ENCODE measurements at places on chromosomes 7 and 10.

DNA sequence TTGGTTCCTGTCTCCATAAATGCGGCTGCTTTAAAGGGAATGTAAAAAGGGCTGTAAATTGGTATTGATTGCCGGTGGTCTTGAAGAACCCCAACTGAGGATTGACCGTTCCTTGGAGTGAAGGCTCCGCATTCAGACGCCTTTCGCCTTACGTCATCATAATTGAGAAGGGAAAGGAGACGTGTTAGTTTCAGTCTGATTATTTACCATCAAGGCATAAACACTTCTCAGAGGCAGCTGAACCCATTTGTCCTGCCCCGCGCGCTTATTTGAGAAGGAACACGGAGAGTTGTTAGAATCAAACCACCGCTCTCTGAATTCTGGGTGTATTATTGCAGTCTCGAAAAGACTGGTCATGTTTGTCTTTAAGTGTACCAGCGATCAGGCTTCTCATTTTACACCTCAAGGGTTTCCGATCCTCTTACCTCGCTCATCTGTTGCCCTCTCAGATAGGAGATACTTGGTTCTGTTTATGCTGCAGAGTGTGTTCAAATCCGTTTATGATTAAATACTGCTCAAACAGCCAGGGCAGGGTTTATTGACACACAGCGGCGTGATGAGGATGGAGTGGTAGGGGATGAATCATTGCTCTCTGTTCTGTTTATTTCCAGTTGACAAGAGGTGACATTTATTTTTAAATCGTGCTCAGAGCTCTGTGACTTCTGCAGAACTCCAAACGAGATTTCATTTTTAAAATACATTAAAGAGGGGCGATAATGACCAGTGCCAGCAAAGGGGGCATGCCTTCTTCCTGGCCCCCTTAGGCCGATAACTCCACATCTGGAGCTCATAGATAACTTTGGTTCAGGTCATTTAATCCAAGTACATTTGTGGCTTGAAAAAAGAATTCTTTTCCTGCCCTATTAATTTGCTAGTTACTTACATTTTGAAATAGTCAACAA is 30.4 kb downstream of the FOXK1 start:
- DNase-seq = no peak

GRCh38 chr10:11871466-11871865 is 48.3 kb downstream of the PROSER2 start:
- no peak for DNase-seq

GRCh38 chr7:127900141-127900540 is 131.1 kb downstream of the LRRC4 start:
- DNase-seq = no peak

DNA sequence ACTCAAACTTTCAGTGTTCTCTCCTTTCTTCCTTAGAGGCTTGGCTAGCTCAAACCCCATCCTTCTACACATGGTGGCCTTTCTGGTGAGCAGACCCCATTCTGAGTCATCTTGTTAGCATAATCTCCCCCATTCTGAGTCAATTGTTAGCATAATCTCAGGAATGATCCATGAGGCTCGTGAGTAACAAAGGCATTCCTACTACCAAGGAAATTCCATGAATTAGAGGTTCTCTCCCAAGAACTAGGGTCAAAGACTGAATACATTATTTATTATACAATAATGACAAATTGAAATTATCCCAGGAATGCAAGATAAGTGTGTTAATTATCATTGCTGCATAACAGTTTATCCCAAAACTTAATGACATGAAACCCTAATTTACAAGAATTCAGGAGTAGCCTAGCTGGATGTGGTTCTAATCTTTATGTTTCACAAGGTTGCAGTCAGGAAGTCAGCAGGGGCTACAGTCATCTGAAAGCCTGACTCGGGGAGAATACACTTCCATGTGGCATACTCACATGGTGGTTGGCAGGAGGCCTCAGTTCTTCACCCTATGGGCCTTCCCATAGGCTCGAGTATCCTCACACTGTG is 100.2 kb downstream of the MMRN2 start:
- DNase-seq = no peak

- DNase-seq = no peak
These were observed 602.7 kb upstream of the NRP1 start for GRCh38 chr10:33937036-33937730.

GRCh38 chr10:103102195-103102594 is 90.9 kb downstream of the NT5C2 start:
- DNase-seq = no peak

GRCh38 chr7:29748286-29749099 is 57.8 kb upstream of the WIPF3 start:
- DNase-seq = no peak

DNA sequence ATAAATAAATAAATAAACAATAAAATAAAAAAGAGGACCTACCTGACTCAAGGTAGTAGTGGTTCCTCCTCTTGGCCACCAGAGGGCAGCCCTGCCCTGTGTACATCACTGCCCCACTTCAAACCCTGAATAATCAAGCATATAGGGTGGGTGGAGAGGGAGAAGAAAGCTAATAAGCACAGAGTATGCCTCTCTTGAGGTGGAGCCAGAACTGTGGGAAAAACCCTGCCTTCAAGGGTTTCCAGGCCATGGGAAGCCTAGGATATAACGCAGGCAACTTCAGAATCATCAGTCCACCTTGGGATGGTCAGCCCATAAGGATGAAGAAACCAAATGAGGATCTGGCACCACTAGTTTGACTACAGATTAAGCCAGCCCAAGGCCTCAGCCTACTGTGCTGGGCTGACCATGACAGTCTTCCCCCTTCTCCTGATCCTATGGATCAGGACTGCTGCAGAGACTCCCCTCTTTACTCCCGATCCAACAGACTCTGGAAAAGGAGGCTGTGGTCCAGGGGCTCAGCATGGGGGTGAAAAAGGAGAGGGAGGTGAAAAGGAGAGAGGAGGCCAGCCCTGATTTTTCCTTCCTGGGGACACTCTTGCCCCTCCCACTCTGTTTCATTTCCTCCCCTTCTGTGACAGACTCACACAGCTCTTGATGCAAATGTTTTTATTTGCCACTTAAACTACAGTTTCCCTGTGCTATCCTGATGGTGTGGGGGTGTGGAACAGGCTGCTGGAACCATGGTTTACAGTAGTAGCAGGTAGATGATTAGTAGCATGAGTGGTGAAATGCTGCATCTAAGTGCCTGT is 10.1 kb downstream of the AVPI1 start:
- DNase-seq = no peak

DNA sequence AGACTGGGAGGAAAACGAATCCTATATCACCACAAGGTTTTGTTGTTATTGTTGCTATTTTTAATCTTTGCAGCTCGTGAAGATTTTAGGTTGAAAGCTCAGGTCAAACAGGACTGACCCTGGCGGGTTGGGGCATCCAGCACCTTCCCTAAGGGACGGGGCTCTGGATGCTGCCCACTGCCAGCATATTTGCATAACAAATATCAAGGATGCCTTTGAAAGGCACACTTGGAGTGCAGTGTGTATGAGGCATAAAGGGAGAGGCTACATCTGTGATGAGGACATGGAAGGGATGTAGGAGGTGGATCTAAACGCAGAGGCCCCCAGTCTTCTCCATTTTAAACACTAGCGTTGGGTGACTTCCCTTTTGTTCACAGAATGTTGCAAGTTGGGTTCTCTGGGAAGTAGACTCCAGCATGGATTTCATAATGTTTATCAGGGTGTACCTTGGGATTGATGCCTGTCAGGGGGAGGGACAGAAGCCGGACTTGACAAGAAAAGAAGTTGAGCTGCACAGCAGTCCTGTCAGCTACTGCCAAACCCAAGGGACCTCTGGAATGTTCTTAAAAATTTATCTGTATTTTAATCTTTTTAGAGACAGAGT is 181.1 kb upstream of the IMMP2L start:
- no peak for DNase-seq

DNA sequence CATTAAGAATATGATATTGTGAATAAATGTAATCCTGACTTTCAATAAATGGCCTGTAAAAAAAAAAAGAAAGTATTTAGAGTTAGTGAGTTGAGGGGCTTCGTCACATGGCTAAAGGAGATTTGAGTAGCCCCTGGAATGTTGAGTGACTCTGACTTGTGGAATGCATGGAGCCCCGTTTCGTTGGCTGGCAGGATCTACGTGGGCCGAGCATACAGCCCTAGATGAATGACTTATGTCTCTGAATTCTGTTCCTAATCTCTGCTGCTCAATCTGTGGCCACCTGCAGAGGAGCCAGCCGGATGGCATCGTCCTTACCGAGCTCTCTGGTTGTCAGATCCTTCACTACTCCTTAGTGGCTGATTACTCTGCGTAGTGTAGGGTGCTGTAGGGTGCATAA is 155.7 kb downstream of the MGMT start:
- no peak for DNase-seq

- no peak for DNase-seq
These were observed 12.7 kb upstream of the GJD4 start for GRCh38 chr10:35592441-35592840.

DNA sequence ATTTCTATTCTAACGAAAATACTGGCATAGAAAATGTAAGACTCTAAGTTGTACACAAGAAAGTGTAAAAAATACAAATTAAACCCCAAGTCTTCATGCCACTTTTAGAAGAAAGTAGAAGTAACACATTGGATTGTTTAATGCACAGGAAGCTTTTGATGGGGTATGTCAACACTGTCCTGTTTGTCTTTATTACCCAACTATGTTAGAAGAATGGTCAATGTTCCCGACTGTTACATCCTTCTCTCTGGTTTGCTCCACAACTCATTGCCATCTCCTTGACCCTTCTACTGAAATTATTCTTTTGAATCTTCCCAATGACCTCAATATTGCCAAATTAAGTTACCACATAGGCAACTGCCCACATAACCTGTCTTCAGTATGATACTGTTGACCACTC is 35.8 kb downstream of the COL28A1 start:
- DNase-seq = no peak

GRCh38 chr7:114759347-114760062 is 162.4 kb upstream of the MDFIC start:
- DNase-seq = no peak

DNA sequence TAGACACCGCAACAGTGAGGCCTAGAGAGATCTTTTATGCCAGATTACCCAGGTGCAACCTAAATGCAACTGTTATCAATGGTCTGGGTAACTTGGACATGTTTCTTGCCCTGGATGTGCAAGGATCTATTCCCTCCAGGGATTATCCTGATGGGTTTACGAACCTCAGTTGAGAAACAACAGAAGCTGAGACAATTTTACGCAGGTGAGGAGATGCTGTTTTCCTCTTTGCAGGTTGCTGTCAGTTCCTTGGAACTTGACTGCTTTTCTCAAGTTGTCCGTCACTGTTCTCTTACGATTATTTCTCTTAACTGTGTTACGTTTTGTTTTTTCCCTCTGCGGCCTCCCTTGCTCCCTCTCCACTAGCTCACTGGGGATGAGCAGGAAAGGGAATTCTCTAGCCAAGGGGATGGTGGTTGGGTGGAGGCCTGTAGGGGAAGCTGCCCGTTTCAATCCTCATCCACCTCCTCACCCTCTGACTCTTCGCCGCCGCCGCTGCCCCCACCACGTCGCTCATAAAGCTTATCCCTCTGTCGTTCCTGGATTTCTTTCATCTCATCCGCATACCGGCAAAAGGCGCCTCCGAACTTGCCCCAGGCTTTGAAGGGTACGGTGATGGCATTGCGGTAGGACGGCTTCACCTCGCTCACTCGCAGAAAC is 1.2 kb downstream of the PURB start:
- no peak for DNase-seq

DNA sequence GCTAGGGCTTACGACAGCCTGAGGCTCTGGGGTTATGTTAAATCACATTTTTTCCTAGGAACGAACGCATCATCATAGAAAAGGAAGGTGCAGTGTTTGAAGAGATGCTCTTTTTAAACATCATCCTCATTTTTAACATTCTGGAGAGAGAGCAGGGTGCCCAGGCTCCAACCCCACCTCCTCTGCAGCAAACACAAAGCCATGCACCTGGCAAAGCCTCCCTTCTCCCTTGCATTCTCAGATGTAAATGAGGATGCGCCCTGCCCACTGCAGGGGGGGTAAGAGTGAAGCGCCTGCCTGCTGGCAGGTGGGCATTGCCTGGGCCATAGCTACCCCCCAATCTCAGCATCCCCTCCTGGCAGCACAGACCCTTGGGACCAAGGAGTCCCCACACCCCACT is 92.4 kb downstream of the PTPRN2 start:
- no peak for DNase-seq

- no peak for DNase-seq
These were observed 67.4 kb upstream of the ZNF746 start for GRCh38 chr7:149565096-149565382.

GRCh38 chr7:128137181-128137580 is 103.9 kb upstream of the LEP start:
- DNase-seq = no peak

DNA sequence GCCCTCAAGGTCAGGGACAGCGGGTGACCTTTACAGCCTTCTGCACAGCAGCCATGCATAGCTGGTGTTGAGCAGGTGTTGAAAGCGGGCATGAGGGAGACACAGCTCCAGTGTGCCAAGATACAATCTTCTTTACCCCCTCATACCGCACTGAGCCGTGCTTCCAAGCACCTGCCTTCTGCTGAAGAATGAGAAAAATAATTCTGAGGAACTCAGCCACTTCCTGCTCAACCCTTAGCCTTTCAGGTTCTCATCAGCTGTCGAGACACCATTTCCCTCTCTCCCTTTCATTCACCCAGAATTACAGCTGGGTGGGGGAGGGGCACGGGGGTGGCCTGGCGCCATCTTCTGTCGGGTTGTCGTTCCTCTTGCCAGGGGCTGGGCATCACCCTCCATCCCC is 58.6 kb downstream of the COL13A1 start:
- no peak for DNase-seq

GRCh38 chr10:62726638-62727037 is 77.9 kb upstream of the ADO start:
- no peak for DNase-seq

GRCh38 chr7:13290975-13291374 is 603.5 kb downstream of the ARL4A start:
- DNase-seq = no peak

GRCh38 chr10:89981891-89982290 is 280.5 kb downstream of the KIF20B start:
- DNase-seq = no peak

DNA sequence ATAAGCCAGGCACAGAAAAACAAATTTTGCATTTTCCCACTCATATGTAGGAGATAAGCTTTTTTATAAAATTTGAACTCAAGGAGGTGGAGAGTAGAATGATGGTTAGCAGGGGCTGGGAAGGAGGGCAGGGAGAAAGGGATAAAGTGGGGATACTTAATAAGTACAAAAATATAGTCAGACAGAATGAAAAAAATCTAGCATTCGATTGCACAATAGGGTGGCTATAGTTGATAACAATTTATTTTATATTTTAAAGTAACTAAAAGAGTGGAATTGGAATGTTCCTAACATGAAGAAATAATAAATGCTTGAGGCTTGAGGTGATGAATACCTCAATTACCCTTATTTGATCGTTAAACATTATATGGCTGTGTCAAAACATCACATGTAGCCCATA is 415.7 kb upstream of the STEAP1 start:
- DNase-seq = no peak

GRCh38 chr7:118153551-118154177 is 30.3 kb upstream of the LSM8 start:
- DNase-seq = no peak

DNA sequence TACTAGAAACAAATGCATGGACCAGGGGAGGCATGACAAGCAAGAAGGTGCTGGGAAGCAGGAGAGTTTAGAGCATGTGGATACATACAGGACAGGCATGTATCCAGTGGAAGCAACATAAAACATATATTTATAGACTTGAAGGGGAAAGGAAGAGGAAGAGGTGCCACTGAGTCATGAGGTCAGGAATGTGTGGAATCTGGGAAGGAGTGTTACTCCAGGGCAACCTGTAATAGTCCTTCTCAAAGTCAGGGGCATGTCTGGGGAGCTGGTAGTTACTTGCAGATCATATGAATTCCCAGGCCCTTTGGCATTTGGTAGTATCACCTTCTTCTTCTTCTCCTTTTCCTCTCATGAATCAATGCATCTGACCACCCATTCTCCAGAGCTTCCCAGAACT is 246.6 kb downstream of the XPNPEP1 start:
- DNase-seq = no peak
